ENCODE measurements at places on chromosomes 7 and 10.

DNA sequence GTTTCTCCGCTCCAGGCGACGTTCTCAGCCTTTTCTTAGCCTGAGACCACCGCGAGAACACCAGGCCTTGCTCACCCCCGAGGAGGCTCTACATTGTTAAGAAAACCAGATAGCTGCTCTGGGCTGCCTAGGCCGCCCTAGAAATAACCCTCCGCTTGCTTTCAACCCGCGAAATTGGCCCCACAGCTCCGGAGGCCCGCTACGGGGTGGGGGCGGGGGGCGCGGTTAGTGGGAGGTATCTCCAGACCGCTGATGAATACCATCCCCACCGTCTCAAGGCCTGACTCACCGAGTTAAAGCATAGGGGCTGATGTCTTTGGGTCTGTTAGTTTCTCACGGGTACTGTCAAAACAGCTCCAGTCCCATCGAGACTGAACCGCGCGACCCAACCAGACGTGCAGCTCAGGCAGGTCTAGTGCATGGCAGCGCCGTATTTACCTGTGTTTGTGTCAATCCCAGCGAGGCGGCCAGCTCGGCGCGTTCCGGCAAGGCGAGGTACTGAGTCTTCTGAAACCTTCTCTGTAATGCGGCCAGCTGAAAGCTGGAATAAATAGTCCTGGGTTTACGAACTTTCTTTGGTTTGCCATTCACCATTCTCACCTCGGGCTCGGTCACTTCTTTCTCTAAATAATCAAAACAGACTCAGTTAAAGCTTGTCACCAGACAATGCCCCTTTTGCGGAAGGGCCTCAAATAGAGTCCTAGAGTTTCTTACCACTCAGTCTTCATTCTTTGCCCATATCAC, 2.7 kb downstream of the DLX5 start:
- no peak for DNase-seq

DNA sequence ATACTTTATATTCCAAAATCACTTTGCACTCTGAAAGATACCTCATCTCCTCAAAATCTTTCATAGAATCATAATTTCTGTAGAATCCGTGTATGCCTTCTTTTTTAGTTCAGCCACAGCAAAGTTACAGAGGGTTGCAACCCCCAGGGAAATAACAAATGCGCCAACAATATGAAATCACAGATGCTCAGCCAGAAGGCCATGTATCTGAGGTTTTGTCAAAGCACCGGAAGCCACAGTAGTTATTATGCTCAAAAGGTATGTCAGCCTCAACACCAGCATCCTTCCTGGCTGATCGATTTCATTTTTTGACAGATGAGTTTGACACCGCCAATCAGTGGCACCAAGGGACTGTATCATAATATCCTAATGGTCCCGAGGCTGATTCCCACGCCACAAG, 204.1 kb downstream of the KCNMA1 start:
- DNase-seq = no peak

DNA sequence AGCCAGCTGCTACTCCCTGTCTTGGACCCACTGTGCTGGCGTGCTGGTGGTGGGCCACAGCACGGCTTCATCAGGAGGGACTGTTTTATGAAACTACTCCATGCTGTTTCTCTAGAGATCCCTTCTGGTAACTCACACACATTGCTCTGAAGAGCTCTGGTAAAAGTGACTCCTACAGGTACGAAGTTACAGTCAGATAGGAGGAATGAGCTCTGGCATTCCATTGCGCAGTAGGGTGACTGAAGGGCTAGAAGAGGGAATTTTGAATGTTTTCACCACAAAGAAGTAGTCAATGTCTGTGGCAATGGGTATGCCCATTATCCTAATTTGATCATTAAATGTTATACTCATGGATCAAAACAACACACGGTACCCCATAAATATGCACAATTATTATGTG, 609 bp downstream of the MAT1A start:
- no peak for DNase-seq

DNA sequence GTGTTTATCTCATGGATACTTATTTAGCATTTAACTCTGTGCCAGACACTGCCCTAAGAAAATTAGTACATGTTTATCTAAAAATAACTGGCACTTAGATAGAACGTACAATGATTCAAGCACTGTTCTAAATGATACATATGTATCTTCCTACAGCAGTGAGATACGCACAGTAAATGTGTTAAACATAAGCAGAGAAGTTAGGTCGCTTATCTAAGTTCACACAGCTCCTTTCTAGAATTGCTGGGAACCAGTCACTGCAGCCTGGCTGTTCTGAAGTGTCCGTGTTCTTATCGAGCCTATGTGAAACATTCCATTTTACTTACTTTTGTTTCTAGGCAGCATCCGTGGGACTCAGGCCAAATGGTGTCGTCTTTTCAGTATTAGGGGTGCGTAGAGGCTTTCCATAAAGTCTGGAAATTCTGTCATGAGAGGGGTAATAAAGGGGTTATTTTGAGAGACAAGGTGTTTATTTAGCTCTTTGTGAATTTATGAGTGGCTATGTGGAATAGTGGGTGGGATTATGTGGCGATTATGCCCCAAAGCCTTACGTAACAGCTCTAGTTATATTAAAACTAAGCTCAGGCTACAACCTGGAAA, 186.9 kb downstream of the SND1 start:
- no peak for DNase-seq

DNA sequence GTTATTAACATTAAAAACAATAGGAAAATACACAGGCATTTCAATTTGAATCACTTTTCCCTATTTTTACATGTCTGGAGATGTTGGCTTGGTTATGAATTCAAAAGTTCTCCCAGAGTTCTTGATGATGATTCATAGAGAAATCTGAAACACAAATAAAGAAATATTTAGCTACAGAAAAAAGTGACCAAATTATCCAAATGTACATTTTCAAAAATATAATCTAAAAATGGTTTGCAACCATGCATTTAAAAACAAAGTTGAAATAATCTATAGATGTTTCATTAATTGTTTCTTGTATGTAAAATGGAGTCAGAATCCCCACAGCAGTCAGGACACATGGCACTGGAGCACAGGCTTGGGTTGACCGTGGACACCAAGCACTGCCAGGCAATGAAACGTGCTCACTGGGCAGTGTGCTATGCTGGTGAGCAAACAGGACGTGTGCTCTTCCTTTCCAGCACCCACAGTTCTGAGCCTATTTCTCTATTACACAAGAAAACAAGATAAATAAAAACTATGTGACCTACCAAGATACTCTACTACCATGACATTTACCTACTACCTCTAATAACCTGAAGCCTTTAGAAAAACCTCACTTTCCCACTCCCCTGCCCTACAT, 44.1 kb upstream of the PTPRN2 start:
- no peak for DNase-seq

DNA sequence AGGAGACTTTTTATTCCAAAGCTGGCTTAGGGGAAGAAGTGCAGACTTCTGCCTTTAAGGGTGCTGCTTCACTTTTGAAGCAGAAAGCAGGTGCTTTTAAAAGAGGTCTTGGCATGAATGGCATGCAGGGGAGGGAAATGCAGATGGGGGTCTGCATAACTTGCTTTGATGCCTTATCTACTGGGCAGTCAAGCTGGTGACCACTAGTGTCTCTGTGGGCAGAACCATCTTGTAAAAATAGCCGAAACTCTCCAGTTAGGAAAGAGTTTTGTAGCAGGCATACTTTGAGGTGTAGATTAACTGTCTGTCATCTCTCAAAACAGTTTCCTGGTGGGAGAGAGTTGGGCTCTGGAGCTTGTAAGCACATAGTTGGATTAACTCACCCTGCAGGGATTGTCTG, 9.9 kb upstream of the CTNNA3 start:
- no peak for DNase-seq

Measured in T1000 (cell line).